ENCODE measurements at places on chromosomes 3 and 15.

GRCh38 chr3:188747489-188747888 is 424.3 kb upstream of the TPRG1 start:
- peaks cover 2% of the 10 kb centered on the region for H3K4me1 ChIP-seq
- H3K27me3 ChIP-seq, result no peaks in the 10 kb centered on the region
- no peak for DNase-seq

- H3K27ac ChIP-seq, result no peak overlapping the region
- no peaks in the 10 kb centered on the region for H3K27me3 ChIP-seq
- no peak overlapping the region for H3K4me3 ChIP-seq
- no peaks in the 10 kb centered on the region for H3K36me3 ChIP-seq
- no peaks in the 10 kb centered on the region for H3K4me1 ChIP-seq
Observed at GRCh38 chr3:41456162-41456561, 256.9 kb downstream of the CTNNB1 start.

- no peak for DNase-seq
- no peak overlapping the region for H3K27ac ChIP-seq
- no peaks in the 10 kb centered on the region for H3K4me1 ChIP-seq
Observed at GRCh38 chr15:78004222-78004727, 73.2 kb downstream of the TBC1D2B start.

- no peaks in the 10 kb centered on the region for H3K36me3 ChIP-seq
- H3K4me1 ChIP-seq, result no peaks in the 10 kb centered on the region
- no peak overlapping the region for H3K4me3 ChIP-seq
Observed at GRCh38 chr15:69860921-69861320, 236.8 kb downstream of the TLE3 start.

DNA sequence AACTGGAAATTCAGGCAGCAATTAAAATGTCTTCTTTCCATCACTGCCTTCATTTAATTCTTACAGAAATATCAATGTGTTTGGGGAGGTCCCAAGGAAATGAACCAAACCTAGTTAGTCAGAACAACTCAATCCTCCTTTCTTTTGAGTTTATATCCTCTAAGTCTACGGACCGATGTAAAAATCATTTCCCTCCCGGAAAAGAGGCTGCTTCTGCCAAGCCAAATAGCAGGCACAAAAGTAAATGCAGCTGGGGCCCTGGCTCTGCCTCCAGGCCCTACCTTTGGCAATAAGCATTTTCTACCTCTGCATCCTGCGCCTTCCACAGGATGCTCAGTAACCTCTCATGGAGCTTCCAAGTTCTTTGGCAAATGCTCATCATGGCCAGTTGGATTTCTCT is 122.5 kb upstream of the COL8A1 start:
- H3K27ac ChIP-seq, result no peak overlapping the region
- H3K4me3 ChIP-seq, result no peak overlapping the region
- no peaks in the 10 kb centered on the region for H3K4me1 ChIP-seq
- DNase-seq, result no peak

- H3K36me3 ChIP-seq, result no peaks in the 10 kb centered on the region
- no peak overlapping the region for H3K4me3 ChIP-seq
- H3K27ac ChIP-seq, result no peak overlapping the region
- DNase-seq, result no peak
- H3K27me3 ChIP-seq, result no peaks in the 10 kb centered on the region
Observed at GRCh38 chr3:144085964-144086363, 114.3 kb downstream of the DIPK2A start.

Data from MM.1S (cell line).